ENCODE measurements at places on chromosomes 7 and 10.

GRCh38 chr10:102802920-102803534 is 34.2 kb downstream of the CYP17A1 start:
- DNase-seq: no peak

- no peak for DNase-seq
These were observed 67.7 kb downstream of the TACR2 start for GRCh38 chr10:69348816-69349541.

DNA sequence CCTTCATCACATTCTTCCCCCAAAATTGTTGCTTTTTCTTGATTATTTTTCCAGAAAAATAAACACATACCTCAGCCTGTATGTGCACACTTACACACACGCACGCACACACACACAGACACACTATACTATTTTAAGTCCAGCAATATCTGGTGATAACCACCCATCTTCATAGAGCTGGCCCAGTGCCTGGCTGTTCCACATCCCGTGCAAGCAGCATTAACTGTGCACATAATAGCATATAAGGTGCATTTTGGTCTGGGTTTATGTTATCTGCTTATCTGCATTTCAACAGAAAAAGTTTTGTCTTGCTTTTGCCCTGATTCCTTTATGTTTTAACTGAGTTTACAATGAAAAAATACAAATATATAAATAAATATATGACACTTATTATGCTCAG is 143.1 kb upstream of the KLF6 start:
- no peak for DNase-seq

DNA sequence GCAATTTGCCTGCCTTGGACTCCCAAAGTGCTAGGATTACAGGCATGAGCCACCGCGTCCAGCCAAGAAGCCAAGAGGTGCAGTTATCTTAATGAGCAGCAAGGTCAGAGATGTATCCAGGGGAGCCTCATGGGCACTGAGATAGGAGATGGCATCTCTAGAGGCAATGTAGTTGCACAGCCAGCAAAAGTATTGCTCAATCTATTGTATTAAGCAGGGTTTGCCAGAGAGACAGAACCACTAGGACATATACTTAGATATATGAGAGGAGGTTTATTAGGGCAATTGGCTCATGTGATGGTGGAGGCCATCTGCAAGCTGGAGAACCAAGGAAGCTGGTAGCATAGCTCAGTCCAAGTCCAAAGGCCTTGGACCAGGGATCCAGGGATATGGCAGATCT is 16.3 kb upstream of the VPS26A start:
- DNase-seq: no peak

DNA sequence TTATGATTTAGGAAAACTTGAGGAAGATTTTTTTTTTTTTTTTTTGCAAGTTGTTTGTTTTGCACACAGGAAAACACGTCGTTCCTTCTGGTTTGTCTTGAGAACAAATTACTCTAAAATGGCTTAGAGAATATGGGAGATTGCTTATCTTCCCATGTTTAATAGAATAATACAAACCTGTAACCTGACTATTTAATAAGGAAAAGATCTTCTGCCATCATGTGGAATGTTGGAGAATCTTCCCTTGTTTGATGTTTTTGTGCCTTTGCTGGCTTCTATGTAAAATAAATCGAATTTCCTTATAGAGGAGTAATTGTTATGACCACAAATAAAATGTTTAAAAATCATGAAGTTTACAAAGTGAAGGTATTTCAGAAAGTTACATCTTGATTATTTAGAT is 818.8 kb downstream of the GATA3 start:
- DNase-seq: no peak

- DNase-seq: peak; percentile 57
These were observed at the start of gene NSMCE4A for GRCh38 chr10:121974535-121975294. NSMCE4A (minus strand) TSS chr10:121975217; CDS start chr10:121975165, 52 bp downstream.

DNA sequence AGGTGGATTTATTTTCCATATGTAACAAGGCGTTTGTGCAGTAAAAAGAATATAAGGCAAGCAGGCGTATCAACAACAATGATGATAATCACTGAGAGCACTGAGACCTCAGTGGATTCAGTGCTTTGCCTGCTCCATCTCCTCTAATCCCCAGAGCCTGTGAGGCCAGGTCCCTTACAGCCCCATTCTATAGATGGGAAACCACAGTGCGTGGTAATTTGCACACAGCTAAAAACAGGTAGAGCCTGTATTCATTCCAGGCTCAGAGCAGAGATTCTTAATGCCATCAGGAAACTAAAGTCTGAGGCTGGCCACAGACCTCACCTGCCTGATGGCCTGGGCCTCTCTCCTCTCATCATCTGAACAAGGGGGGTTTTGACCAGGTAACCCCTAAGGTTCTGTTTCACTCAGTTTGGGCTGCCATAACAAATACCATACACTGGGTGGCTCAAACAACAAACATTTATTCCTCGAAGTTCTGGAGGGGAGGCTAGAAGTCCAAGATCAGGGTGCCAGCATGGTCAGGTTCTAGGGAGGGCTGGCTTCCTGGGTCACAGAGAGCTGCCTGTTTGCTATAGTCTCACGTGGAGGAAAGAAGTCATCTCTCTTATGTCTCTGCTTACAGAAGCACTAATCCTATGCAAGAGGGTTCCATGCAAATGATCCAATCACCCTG is 10.3 kb upstream of the RASSF4 start:
- no peak for DNase-seq

GRCh38 chr10:88194961-88195367 is 331.5 kb downstream of the PTEN start:
- no peak for DNase-seq

DNA sequence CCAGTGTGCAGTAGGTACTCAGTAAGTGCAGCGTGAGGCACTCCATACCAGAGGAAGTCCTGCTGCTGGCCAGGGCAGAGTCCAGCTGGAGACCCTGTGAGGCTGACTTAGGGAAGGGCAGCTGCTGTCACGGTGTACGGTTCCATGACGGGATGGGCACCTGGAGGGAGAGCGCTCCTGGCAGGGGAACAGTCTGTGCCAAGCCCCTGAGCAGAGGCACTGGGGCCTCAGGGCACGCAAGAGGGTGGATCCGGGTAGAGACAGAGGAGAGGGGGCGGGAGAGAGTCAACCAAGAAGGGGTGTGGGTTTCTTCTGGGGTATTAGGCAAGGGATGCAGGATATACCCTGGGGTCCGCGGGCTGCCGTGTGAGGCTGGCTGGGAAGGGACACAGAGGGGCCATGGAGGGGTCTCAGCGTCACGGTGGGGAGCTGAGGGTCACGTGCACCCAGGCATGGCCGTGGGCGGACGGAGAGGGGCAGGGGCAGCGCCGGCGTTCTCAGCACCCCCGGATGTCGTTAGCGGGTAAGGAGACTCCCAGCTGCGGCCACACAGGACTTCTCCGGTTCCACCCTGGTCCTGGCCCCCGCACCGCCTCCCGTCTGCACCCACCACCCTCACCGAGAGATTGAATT is 70.5 kb downstream of the MICALL2 start:
- no peak for DNase-seq

GRCh38 chr10:66835400-66835799 is 90.4 kb upstream of the LRRTM3 start:
- DNase-seq: no peak

- no peak for DNase-seq
These were observed 67.4 kb downstream of the ZNF438 start for GRCh38 chr10:30963992-30964930.

- no peak for DNase-seq
These were observed 14.0 kb upstream of the ZNF273 start for GRCh38 chr7:64888901-64889685.

DNA sequence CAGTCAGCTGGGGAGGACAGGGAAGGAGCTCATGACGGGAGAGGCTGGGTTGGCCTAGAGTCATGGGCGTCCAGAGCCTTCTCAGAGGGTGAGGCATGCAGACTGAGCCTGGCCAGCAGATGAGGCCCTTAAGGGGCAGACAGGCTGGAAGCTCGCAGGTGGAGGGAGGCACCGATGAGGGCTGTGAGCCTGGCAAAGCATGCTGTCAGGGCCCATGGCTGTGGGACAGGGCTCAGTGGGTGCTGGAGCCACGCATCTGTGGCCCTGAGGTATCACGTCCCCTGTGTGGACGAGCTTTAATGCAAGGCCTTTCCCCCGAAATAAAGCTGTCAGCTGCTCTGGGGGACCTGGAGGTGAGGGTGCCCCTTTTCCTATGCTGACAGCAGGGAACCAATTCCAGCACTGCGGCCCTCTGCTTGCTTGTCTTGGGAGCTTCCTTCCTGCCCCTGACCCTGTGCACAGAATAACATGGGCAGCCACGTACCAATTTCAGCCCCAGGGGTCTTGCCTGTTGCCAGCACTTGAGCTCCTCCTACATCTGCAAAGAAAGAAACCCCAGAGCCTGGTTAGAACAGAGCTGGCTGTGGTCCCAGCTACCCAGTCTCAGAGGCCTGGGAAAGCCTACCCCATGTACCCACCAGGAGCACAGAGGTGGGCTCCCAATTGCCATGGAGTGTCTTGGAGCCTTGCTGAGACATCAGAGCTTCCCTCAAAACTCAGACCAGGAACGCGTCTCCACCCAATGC is 20.6 kb downstream of the TMEM273 start:
- no peak for DNase-seq

GRCh38 chr10:70592186-70592735 is 10.3 kb downstream of the PRF1 start:
- DNase-seq: no peak

- DNase-seq: no peak
These were observed 61.5 kb downstream of the HYCC1 start for GRCh38 chr7:22952306-22953015.

DNA sequence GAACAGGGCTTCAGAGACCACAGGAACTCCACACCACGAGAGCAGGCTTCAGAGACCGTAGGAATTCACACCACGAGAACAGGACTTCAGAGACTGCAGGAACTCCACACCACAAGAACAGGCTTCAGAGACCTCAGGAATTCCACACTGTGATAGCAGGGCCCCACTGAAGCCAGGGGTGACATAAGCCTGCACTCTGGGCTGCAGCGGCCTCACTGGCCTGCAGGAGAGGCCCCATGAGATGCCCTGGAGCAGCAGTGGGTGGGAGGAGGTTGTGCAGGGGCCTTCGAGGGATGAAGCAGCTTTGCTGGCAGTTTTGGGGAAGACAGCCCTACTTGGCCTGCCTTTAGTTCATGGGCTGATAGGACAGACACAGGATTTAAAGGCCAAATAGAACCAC is 614.7 kb downstream of the PTPRN2 start:
- no peak for DNase-seq

DNA sequence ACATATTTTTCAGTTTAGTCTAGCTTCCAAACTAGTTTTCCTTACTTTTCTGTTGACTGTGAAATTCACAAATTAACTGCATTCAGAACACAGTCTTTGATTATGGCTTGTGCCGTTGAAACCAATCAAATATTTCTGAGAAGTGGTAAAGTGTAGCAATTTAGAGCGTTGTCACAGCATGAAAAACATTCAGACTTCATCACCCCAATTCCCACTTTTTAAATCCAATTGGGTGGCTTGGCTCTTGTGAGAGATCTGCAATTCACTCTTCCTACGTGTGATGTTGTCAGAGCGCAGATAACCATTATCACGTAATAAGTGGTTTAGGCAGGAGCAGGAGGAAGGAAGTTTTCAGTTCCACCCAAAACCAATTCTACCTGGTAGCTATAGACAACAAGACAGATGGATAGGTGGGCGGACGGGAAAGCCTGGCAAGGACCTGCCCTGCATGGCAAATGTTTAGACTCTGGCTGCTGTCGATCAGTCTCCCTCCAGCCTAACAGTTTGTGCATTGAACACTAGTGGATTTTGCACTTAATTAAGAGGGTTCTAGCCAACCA is 8.9 kb downstream of the COBL start:
- no peak for DNase-seq

GRCh38 chr10:61964949-61965702 is 63.6 kb downstream of the ARID5B start:
- DNase-seq: no peak

- DNase-seq: peak; percentile 18
These were observed 65.1 kb upstream of the MPP7 start for GRCh38 chr10:28367929-28368484.

DNA sequence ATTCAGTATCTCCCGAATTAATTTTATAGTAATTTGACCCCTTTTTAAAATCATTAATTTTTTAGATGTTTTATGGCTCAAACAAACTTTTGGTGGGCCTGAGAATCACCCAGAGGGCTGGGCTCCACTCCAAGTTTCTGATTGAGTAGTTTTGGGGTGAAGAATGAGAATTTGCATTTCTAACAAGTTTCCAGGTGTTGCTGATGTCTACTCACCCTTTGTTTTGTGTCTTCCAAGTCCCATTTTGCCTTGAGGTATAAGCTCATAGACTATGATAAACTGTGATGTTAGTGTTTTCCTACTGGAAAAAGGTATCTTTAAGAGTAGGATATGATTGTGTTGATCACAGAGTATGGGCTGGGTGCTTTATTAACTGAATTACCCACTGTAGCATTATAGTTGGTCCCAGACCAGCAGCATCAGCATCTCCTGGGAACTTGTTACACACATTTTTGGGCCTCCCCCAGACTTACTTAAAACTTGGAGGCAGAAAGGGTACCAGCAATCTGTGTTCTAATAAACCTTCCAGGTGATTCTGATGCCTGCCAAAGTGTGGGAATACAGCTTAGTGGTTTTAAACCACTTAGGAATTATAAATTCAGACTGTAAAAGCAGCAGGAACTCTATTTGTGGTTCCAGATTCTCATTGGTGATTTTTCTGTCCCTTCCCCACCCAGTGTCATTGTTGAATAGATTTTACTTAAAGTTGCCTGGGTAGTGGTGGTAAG is 19.1 kb downstream of the ZNRF2 start:
- DNase-seq: no peak

DNA sequence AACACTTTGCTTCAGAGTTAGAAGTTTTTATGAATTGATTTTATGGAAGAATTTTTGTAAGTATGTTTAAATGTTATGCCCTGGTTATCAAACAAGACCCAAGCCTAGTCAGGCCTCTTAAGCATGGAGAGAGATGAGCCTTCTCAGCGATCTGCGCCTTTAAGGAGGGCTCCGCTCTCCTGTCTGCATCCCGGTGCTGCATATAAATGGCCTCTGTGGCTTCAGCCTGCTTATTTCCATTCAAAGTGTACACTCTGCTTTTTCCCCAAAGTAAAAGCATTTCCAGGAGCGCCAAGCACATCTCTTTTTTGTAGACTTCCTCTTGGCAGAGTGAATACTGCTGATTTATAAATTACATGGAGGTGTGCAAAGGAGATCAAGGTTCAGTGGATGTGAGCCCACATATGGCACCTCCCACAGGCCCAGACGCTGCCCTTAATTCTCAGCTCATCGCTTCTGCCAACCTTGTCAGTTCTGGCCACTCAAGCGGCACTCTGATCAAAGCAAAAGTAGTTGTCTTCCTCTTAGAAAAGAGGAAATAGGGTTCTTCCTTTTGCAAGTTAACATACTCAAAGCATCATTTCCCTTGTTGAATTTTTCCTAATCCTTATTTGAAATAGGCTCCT is 70.0 kb upstream of the SFMBT2 start:
- DNase-seq: no peak

- DNase-seq: no peak
These were observed 3.8 kb downstream of the POLM start for GRCh38 chr7:44078521-44078920.

GRCh38 chr10:119149157-119149556 is 16.4 kb downstream of the SFXN4 start:
- no peak for DNase-seq

GRCh38 chr7:153522261-153522660 is 529.9 kb upstream of the DPP6 start:
- no peak for DNase-seq

All from activated T-helper 1 cell treated with anti-CD3 and anti-CD28 coated beads, Interleukin-2, amount 50 U/mL, for 16 hours (primary cell).